Stomach (tissue), 19 donors: ENCODE measurements at places on chromosomes 4 and X. TPM values are rescaled to one million over a fixed set of nuclear protein-coding genes. Genes with fewer than 3 reads are reported as not detected.

DNA sequence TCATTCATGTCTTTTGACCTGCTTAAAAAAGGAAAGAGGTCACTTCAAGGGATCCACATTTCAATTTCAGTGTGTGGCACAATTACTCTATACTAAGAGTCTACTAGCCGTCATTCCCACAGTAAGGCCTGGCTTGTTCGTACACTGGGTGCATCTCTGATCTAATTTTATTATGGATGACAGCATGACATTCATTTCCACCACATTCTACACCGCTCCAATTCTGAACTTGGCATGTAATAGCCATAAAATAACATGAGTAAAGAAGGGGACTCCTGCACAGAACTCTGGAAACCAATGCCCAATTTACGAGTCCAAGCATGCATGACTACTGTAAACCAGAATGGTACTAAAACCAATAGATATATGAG is 51.1 kb downstream of the HAND2 start:
- DNase-seq, result no peak

DNA sequence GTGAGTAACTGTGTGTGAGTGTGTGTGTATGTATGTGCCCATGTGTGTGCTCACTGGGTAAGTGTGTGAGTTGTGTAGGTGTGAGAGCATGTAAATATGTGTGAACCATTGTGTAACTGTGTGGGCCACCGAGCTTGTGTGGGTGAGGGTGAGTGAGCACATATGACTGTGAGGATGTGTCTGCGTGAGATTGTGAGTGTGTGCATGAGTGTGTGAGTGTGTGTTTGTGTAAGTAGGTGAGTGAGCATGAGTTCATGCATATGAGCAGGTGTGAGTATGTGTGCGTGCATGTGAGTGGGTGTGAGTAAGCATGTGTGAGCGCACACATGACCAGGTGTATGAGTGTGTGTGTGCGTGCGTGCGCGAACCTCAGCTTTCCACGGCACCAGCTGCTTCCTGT is 1.4 kb upstream of the ATP2B3 start:
- no peak for DNase-seq

The RIPPLY1 gene
- not detected for total RNA-seq

GRCh38 chr4:140790765-140791164 is 34.6 kb upstream of the TBC1D9 start:
- DNase-seq, result peak; percentile 59

DNA sequence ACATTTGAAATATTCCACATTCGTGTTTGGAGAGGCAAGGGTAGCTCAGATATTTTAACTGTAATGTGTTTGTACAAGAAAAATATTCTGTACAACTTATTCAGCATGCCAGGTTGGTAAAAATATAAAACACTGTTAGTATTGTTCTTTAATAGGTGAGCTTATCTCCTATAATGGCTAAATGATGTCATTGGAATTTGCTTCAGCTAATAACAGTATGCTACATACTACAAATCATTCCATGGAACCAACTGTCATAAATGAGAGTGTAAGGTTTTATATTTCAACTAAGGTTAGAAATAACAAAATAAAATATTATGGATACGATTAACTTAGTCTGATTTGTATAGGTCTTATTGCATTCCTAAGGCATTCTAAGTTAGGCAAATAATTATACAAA is 206.6 kb downstream of the ADGRL3 start:
- no peak for DNase-seq

DNA sequence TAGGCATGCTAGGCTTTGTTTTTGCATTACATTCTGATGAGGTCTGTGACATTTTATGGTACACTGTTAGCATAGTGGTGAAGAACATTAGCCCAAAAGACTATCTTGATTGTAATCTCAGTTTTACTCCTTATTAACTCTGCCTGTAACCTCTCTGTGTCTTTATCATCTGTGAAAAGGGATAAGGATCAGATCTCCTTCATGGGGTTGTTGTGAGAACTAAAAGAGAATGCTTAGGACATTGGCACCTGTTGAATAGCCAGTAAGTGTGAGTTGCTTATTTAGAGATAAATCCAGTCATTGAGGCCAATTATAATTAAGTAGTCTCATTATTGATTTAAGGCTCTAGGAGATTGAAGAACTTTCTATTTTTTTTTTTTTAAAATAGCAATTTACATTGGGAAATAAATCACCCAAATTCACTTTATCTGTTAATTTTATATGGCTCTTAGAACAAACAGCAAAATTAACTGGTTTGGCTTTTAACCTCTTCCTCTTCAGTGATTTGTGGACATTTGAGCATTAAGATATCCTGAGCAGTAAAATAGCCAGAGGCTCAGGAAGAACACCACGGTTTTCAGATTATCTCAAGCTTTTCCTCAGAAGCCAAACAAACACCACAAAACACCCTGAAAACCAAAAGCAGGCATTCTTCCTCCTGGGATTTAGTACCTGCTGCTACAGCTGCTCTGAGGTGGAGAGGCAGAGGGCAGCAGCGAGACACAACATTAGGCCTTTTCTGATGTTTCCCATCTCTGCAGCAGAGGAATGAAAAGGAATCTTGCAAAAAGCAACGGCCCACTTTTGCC is 192.9 kb downstream of the ARHGAP10 start:
- peak; percentile 31 for DNase-seq

DNA sequence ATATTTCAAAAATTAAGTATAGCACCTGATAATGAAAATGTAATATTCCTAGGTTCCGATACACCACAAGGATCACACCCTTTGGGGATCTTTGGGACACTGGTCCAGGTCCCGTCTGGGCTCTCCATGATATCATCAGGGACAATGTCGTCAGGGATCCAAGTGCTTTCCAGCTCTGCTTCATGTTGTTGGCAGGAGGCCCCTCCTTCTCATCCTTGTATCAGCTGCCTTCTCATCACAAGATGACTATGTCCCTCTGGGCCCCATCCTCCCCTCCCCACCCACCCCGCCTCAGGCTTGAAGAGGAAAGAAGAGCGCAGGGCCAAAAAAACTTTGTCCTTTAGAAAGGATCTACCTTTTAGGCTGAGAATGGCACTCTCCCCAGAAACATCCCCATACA is 128.3 kb upstream of the KLF3 start:
- DNase-seq, result no peak

The ZCCHC12 gene
- not detected for total RNA-seq

The SSX1 gene
- total RNA-seq, result not detected

DNA sequence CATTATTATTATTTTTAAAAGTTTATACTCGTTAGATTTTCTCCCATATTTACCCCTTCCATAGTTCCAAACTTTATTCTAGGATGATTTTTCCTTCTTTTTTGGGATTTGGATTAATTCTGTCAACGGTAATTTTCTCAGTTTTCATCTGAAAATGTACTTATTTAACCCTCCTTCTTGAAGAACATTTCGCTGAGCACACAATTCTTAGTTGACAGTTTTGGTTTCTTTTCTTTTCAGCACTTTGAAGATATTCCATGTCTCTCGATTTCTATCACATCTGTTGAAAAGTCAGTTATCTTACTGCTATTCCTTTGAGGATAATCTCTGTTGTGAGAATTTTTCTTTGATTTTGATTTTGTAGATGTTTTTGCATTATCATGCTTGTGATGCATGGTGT is 85.2 kb downstream of the SCLT1 start:
- no peak for DNase-seq

- no peak for DNase-seq
Observed at GRCh38 chrX:40784516-40785151, 49.3 kb upstream of the MED14 start.

The ADH1C gene
- total RNA-seq, result 390 TPM

GRCh38 chr4:136461533-136461932 is 1070.8 kb downstream of the PCDH18 start:
- DNase-seq, result no peak

- no peak for DNase-seq
Observed at GRCh38 chrX:22234380-22234779, 38.3 kb upstream of the CBLL2 start.

The SPANXN4 gene
- not detected for total RNA-seq

The ADAM29 gene
- total RNA-seq, result not detected

DNA sequence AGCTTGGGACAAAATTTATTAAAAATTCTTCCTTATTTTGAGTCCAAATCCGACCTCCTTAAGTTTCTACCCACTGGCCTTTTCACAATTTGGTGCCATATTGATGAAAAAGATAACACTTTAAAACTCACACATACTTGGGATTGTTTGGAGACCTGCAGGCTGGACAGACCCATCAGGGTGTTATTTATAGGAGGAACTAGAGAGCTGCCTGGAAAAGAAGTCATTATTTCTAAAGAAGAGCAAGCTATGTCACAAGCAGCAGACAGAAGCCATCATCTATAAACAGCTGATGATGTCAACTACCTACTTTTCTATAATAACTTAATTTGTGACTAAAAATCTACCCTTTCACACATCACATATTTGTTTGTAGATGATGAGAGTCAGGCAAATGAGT is 56.2 kb downstream of the COX18 start:
- DNase-seq, result no peak

- no peak for DNase-seq
Observed at GRCh38 chr4:89119166-89119565, 7.8 kb downstream of the TIGD2 start.

The KCTD8 gene
- 21.4 TPM for total RNA-seq

DNA sequence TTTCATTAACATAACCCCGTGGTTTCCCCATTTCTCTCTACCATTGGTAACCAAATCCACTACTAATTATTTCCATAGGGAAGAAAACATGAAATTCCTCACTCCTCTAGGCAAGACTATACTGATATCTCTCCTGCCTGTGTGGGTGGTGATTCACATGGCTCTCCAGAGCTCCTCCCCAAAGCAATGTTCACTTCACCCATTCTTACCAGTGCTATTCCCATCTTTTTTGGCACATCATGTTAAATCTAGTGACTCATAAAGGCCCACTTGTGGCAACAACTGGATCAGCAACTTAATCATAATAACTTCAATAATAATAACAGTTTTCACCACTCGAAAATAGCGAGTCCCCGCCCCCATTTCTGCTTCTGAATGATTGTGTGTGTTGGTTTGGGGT is 6.1 kb upstream of the HCCS start:
- no peak for DNase-seq

GRCh38 chr4:90127223-90127705 is at the start of gene CCSER1:
Gene CCSER1 (plus strand): TSS chr4:90127394.
- peak; percentile 94 for DNase-seq

The AKAP14 gene
- total RNA-seq, result not detected

- no peak for DNase-seq
Observed at GRCh38 chr4:177287255-177287654, 22.4 kb upstream of the NEIL3 start.

The SLBP gene
- total RNA-seq, result 121 TPM

DNA sequence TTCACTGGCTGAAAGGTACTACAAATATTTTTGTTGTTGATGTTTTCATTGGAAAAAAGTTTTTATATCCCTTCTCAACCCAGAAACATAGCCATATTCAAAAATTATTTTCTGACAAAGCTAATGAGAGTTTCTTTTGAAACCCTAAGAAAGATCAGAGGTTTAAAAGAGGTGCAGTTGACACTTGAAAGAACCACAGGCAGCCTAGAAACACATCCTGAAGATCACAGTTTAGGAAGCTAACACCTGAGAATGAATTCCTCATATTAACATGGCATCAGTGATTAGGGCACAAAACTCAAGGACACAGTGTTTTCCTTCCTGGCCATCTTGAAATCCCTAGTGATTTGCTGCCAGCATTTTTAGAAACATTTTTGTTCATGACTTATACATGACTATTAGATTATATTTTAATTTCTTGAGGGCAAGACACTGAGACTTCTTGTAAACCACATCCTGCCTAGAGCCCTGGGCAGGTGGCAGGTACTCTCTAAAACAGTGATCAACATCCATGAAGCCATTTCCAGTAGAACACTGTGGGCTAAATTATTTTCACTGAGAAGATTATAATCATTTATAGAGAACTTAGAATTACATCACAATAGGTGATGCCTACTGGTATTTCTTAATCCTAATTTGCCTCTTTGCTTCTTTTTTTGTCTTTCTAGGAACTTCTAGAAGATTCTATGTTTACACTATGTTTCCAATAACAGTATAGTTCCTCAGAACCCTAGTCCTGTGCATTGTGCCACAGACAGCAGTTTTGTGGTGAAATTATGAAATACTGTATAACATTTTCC is 80.0 kb downstream of the ARSJ start:
- DNase-seq, result no peak

- no peak for DNase-seq
Observed at GRCh38 chr4:69073375-69073774, 22.9 kb upstream of the UGT2B7 start.

The CACNA1F gene
- not detected for total RNA-seq

The DSPP gene
- not detected for total RNA-seq

- DNase-seq, result peak; percentile 27
Observed at GRCh38 chrX:39982948-39983347, 114.8 kb downstream of the BCOR start.

The SPON2 gene
- 32.6 TPM for total RNA-seq

GRCh38 chr4:53313510-53313909 is 52.4 kb downstream of the SCFD2 start:
- no peak for DNase-seq

- no peak for DNase-seq
Observed at GRCh38 chrX:72262077-72262476, 15.0 kb downstream of the RPS4X start.
